Stimulated activated CD4-positive, alpha-beta T cell treated with anti-CD3 and anti-CD28 coated beads, Interleukin-12 subunit alpha, Interleukin-12 subunit beta, amount 100 ng/mL, for 24 hours (primary cell): ENCODE measurements at places on chromosomes 5 and 9.

GRCh38 chr5:75891736-75892135 lies 174.5 kb upstream of the POC5 start:
- no peak for DNase-seq

- no peak for DNase-seq
Observed at GRCh38 chr5:80930940-80931339, 29.2 kb upstream of the RASGRF2 start.

GRCh38 chr5:4022056-4022670 lies 426.5 kb downstream of the IRX1 start:
- DNase-seq = no peak

DNA sequence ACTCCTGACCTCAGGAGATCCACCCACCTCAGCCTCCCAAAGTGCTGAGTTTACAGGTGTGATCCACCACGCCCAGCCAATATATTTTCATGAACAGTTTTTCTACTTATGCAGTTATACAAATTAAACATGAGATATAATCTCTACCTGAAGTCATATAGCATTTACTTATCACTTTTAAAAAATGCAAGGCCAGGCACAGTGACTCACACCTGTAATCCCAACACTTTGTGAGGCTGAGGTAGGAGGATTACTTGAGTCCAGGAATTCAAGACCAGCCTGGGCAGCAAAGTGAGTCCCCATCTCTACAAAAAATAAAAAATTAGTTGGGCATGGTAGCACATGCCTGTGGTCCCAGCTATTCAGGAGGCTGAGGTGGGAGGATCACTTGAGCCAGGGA lies 164.7 kb upstream of the LHFPL2 start:
- DNase-seq = no peak

DNA sequence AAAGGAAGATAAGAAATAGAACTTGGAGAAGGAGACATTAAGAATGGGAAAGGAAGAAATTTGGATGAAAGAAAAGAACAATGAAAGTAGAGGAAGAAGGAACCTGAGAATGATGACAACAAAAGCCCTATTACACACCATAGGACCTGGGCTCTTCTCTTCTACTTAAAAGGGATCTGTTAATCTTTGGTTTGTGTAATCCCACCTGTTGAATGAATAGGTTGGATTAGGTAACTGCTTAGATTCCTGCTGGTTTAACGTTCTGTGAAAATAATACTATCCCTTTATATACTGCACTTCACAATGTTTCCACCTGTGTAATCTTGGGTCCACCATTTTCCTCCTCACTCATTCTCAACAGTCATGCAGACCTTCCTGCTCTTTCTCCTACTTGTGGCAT lies 157.8 kb upstream of the ATP10B start:
- DNase-seq = no peak

GRCh38 chr5:116084287-116084691 lies 536 bp upstream of the COMMD10 start:
- DNase-seq = no peak
